Jurkat, Clone E6-1 (cell line): ENCODE measurements at places on chromosomes 4 and X.

GRCh38 chr4:79403356-79403755, 4.7 kb downstream of the GK2 start:
- no peak for DNase-seq

DNA sequence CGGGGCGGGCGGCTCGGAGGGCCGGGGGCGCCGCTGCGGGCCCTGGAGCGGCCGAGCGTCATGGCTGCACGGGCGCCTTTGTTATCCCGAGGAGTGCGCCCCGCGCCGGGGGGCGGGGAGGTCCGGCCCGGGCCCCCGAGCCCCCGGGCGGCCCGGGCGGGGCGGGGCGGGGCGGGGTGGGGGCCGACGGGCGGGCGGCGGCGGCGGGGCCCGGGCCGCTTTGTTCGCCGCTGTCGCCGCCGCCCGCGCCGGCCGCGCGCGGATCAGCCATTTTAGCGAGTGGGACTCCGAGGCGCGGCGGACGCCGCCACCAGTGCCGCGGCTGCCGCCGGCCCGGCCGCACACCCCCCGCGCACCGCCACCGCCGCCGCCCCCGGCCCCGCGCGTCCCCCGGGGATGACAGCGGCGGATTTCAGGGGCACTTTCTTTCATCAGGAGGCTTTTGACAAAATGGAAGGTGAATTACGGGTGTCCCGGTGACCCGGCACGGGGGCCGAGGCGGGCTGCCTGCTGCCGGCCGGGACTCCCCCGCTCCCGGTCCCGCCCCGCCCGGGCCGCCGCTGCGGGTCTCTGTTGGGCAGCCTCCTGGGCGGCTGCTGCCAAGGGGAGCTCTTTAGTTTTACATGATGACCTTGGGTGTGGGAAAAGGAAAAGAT, 1.2 kb downstream of the HMGB3 start:
- no peak for DNase-seq

DNA sequence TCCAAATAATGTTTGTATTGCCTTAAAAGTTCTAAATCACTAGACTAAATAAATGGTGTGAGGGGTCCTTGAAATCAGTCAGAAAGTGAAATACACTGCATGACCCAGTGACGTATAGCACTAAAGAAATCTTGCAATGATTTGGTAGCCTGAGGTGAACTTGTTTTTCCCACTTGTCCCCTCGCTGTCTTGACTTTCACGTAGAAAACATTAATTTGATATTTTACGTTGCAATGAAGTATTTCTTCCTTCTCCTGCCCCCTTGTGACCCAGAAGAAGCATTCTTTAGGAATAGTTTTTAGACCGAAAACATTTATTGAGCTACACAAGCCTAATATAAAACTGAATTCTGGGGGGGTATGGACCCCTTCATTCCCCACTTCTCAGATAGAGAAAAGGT, 3.7 kb downstream of the KLB start:
- no peak for DNase-seq

DNA sequence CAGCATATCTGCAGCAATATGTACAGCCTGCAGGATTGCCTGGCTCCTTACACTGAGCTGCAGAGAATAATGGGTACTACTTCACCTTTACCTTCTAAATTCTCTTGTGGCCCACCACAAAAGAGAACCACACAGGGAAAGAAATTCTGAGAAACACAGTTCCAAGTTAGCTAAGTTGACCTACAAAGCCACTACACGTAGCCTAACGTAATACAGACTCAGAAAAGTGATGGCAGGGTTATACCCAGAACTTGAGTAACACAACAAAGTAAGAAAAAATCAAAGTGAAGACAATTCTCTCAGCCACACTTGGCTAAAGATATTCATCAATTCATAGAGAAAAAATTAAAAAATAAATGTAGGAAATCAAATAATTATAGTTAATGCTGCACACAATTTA, 26.4 kb upstream of the SRPX start:
- no peak for DNase-seq

DNA sequence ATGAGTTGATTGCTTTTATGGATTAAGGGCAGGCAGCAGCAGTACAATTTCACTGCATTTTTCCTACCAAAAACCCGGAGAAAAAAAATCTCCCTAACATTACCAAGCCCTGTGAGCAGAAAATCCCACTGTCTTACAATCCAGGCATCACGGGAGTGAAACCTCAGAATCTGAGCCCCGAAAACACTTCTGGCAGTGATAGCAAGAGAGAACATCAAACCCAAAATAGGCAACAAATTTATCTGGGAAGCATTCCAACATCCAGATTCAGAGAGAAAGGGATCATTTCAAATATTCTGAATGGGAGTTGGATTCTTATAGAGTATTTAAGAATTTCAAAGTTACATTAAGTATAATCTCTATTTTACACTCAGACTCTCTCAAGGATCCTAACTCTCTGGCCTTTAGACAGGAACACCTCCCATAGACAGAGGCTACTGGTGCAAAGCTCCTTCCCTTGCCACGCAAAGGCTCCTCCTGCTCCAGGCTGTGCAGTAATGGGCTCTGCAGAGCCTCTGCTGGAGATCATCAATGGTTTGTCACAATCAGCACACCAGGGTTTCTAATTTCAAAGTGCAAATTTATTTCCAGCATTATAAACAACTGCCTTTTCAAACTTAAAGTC, 256.9 kb downstream of the PARM1 start:
- DNase-seq, result no peak

GRCh38 chr4:646460-646859, 21.1 kb downstream of the PDE6B start:
- no peak for DNase-seq

GRCh38 chrX:127207326-127207725, 387.8 kb downstream of the PRR32 start:
- DNase-seq, result no peak

- no peak for DNase-seq
Measured at GRCh38 chr4:11166606-11167005, 262.1 kb downstream of the HS3ST1 start.

DNA sequence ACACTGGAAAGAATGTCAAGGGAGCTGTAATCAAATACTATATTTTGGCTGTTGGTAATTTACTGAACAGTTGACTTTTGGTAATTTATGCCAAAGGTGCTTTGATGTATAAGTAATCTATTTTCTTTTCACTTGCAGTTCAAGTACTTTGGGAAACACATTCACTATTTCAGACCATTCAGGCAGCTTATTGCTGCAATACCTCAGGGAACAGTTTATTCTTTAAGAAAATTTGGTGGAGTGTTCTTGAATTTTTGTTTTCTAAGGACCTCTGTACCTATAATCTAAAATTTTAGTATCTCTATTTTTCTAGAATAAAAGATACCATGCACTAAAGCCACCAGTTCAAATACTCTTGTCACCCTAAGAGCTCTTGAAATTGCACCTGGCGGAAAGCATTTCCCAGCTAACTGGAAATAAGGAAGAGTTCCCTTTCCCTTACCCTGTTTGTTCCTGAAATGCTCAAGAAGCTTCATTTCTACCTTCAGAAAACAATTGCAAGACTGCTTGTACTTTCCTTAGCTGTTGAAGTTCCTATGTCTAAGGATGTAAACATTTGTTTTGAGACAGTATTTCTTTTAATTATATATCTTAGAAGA, 633.5 kb upstream of the FAT1 start:
- DNase-seq, result no peak

- no peak for DNase-seq
Measured at GRCh38 chr4:4675641-4676040, 133.8 kb upstream of the STX18 start.

DNA sequence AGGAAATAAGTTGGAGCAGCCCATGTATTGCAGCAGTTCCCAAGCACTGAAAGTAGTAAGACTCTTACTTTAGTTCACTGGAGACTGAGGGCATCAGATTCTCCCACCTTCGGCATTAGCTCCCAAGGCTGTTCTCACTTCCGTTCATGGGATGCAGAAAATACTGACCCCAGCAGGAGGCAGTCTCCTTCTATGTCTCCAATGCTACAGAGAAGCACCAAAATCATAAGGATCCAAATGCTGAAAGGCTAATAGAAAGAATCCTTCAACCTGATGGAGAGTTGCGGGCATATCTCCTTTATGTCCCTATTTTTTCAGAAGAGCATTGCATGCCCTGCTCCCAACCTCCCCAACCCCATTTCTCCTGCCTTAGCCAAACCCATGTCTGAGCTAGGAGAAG, 32.4 kb downstream of the ADH7 start:
- DNase-seq, result peak; percentile 9

DNA sequence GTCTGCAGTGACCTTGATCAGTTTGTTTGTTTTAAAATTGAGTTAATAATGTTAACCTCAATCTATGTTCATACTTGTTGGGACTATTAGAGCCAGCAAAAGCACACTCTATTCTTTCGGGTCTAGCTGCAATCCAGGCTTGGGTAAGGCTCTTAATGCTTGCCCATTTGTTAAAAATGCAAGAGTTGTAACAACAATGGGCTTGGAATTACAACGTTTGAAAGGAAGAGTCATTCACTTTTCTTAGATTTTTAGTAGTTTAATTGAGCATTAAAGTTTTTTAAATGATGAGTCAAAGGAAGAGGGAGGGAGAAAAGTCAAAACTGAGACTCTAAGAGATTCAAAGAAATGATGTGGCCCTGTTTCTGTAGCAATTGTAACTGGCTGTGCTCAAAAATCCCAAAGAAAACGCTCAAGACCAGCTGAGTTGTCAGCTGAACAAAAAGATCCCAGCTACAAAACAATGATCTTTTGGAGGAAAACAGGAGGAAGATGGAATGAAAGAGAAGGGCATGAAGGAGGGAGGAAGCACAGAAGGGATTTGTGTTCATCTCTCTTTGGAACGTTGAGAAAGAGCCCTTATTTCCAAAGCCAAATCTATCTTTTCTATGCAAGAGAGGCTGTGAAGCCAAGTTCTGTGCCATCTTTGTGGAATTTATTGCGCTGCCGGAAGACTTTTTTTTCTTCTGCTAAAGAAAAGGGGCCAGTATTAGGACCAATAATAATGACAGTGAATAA, 5.5 kb downstream of the SCD5 start:
- DNase-seq, result no peak

- no peak for DNase-seq
Measured at GRCh38 chr4:10178763-10179162, 62.2 kb upstream of the WDR1 start.
